ENCODE measurements at places on chromosomes 1 and 21.

- DNase-seq: no peak
These were observed 78.0 kb downstream of the OBSCN start for GRCh38 chr1:228285661-228286504.

GRCh38 chr1:18398791-18399530 lies 81.8 kb upstream of the KLHDC7A start:
- DNase-seq: no peak

DNA sequence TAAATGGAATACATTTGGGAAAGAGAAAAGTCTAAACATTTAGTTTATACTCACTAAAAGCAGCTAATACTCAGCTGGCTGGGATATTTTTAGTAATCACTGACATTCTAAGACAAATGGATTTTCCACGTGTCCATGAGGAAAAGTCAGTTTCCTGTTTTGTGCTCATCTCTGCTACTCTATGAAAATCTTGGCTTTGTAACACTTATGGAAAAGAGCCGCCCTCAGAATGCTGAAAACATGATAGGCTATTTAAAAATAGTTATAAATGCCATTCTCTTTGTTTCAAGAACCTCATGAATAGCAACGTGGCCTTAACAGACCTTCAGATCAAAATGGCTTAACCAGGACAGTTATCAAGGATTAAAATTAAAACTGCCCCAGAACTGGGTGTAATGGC lies 29.9 kb downstream of the MRAP start:
- no peak for DNase-seq

DNA sequence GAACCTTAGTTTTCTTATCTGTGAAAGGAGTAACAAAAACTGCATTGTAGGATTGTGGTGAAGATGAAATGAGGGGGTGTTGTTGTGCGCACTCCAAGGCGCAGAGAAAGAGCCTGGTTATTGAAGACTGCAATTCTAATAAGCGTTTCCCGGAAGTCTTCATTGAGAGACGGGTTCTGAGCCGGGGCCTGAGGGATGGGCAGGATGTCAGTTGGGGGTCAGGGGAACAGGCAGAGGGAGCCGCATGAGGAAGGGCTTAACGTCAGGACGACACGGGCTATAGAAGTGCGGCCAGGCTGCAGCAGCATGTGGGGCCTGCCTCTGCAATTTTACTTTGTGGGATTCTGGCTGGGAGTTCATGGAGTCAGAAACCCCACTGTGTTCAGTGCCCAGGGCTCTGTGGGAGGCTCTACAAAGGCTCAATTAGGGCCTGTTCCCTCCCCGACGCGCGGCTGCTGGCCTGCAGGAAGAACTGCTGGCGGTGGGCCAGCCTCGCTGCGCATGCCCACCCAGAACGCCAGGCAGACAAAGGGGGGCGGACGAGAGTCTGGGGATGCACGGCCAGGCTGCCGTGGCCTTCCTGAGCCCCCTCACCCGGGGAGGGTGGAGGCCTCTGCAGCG lies 20.7 kb downstream of the TRIM62 start:
- no peak for DNase-seq

GRCh38 chr1:159938211-159938852 lies 7.1 kb downstream of the IGSF9 start:
- no peak for DNase-seq

DNA sequence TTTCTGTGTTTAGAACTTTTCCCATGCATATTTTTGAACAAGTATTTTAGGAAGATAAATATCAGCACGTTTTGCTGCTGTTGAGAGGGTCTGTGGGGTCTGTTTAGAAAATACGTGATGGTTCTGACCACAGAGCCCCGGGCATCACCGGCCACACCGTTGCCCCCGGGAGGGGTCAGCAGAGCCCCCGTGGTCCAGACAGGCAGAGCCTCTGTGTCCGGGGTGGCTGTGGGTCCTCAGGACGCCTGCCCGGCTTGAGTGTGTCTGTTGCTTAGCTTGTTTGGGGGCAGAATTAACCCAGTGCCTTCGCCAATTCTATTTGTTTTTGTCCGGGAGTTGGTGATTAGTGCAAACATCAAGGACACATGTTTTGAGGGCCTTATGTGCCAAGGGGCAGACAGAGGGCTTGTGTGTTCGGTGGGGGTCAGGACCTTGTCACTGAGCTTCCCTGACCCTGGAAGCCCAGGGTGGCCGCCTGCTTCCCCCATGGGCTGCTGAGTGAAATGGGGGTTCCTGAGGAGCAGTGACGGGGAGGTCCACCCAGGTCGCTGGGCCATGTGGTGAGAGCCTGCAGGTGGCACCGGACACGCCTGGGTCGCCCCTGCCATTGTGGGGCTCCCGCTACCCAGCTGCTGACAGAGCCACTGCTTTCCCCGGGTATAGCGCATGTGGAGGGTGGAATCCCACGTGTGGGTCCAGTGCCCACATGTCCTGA lies 122.2 kb downstream of the SIK1 start:
- DNase-seq: no peak

- DNase-seq: no peak
These were observed 285.4 kb upstream of the USP25 start for GRCh38 chr21:15444118-15444960.

DNA sequence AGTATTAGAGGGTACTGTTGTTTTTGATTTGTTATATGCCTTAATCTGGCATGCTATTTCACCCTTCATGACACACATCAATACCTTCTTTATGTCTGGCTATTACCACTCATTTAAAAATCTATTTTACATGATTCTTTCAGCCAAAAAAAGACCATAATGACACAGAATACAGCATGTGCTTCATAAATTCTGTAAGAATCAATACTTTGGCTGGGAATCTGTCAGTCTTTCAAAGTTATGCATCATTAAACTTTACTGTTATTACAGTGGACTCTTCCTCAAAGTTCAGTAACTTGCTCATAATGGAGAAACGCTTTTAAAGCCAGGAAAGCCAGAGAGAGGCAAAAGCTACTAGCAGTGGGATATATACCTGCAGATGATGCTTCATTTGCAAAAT lies 247.2 kb upstream of the ADGRL2 start:
- DNase-seq: no peak

GRCh38 chr21:37445228-37445627 lies 78.7 kb downstream of the DYRK1A start:
- DNase-seq: no peak

DNA sequence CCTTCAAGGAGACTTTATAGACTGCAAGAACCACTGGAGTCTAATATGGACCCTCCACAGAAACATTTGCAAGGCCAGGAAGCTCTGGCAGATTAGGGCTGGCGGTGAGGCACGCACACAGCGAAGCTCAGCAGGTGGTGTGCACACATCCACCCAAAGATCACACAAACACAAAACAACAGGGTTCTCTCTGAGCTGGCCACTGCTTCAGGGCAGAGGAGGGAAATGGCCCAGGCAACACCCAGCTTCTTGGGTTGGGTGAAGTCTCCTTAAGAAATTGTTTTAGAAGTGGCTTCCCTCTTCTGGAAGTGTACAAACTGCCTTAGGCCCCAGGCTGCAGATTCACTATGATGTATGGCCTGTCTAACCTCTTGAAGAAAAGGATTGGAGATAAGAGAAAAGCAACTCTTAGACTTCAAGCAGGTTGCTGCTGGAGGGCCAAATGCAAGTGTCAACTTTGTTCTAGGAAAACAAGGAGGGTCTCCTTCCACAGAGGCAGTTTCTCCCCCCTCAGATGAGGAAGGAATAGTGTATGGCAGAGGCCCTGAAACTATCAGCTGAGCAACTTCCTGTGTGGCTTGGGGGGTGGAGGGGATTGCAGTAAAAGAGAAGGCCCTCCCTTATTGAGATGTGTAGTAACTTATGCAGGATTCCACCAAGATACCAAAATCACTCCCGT lies 2.0 kb downstream of the RCSD1 start:
- DNase-seq: peak; percentile 59

DNA sequence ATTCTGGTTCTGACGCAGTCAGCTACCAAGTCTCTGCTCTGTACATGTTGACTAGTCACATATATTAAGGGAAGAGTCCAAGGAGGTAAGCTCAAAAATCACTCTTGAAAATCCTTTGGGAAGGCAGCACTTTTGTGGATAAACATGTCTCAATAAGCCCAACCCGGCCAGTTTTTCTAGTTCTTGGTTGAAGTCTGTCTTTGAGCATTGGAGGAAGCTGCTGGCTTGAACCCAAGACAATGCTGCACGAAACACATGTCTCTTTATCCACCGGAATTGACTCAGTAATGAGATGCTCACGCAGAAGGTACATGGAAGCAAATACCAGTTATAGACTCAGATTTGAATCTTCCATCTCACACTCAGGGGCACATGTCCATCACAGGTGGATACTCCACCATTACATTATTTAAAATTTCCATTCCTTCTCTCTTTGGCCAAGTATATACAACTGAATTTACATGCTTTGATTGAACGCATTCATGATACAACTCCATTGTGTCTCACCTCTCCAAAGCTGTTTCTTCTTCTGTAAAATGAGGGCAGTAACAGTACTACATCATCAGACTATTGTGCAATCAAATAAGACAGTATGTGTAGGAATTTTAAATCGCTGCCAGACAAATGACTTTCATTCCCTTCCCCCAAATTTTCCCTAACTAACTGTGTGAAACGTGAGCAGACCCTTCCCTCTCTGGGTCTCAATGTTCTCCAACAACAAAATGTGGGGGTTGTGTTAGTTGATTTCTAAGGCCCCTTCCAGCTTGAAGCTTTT lies 9.6 kb upstream of the GUCA2A start:
- DNase-seq: no peak

GRCh38 chr1:204322339-204322868 lies 37.3 kb downstream of the PLEKHA6 start:
- DNase-seq: no peak

- DNase-seq: no peak
These were observed 22.6 kb upstream of the UAP1 start for GRCh38 chr1:162538815-162539431.

DNA sequence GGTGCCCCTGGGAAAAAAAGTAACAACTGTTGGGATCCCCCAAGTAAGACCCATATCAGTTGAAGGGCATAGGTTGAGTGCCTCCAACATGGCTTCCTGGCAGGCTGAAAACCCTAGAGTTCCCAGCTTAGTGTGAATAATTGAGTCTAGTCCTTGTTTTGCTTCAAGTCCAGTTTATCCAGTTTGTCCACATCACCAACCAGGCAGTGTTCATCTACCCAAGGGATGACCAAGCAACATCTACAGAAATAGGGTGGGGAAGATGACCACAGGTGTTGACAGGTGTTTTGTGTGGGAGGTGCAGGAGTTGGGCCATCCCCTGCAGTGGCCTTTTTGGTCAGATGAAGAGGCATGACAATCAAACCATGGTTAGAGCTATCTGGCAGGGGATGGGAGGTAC lies 54.3 kb upstream of the ERO1B start:
- no peak for DNase-seq

DNA sequence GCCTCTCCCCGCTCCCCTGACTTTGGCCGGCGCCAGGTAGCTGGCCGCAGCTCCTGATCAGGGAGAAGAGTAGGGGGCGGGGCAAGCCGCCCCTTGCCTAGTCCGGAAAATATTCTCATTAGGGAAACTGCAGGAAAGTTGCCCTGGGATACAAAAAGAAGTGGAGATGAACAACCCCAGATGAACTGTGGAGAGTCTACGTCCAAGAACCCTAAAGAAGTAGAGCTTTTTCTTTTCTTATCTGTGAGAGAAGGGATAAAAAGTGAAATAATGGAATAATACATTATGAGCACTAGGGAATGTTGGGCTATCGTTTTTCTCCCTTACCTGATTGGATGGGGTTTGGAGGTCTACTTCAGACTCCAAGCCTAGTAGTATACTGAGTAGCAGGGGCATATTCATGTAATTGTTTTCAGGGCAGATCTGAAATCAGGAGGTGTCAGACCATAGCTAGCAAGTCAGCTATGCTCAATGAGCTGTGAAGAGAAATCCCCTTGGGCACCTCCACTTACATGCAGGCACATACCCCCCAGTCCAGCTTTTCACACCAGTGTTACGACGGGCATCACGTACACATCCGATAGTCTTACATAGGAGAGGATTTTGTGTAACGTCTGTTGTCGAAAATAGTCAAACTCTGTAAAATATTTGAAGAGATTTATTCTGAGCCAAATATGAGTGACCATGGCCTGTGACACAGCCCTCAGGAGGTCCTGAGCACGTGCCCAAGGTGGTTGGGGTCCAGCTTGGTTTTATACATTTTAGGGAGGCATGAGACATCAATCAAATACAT lies 1.7 kb upstream of the DUSP10 start:
- DNase-seq: no peak

DNA sequence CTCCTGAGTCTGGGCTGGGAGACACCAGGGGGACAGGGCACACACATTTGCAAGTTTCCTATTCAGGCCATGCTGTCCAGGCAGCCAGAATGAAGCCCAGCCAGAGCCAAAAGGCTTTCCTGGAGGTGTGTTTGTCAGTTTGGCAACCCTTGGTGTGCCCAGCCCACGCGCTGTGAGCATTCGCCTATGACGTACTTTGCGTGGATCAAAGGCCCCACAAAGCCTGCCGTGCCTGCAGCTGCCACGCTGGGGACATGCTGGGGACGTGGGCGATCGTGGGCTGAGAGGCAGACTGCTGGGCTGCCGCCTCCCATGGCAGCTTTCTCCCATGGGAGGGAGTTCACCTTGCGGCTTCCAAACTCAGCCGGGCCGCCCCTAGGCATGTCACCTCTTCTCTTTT lies 57.5 kb downstream of the CD247 start:
- no peak for DNase-seq

GRCh38 chr1:77506771-77507170 lies 175.7 kb downstream of the ZZZ3 start:
- no peak for DNase-seq

- no peak for DNase-seq
These were observed 75.5 kb downstream of the SETD4 start for GRCh38 chr21:35984654-35985361.

DNA sequence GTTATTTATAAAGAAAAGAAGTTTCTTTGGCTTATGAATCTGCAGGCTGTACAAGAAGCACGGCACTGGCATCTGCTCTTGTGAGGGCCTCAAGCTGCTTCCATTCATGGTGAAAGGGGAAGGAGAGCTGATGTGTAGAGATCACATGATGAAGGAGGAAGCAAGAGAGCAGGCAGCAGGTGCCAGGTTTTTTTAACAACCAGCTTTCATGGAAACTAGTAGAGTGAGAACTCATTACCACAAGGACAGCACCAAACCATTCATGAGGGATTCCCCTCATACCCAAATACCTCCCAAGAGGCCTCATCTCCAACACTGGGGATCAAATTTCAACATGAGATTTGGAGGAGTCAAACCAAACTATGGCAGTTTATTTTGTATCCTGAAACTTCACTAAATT lies 85.8 kb upstream of the CAMK1G start:
- no peak for DNase-seq

DNA sequence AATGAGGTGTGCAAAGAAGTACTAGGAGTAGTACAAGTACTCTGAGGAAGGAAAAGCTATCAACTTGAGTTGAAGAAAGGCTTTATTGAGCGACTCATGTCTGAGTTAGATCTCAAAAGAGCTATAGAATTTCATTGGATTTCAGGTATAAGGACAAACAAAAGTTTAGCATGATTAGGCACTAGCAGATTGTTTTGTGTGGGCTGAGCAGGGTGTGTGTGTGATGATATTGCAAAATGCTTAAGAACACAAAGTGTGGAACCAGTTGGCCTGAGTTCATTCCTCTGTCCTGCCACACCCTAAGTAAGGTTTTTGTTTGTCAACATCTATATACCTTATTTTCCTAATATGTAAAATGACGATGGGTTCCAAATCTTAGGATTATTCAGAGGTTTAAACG lies 158.9 kb downstream of the KCNK2 start:
- no peak for DNase-seq

- DNase-seq: no peak
These were observed 595 bp downstream of the GLUL start for GRCh38 chr1:182391028-182391361.
